HT1080 (cell line): ENCODE measurements at places on chromosomes 6 and 20. TPM values are rescaled to one million over a fixed set of nuclear protein-coding genes. Genes with fewer than 3 reads are reported as not detected.

DNA sequence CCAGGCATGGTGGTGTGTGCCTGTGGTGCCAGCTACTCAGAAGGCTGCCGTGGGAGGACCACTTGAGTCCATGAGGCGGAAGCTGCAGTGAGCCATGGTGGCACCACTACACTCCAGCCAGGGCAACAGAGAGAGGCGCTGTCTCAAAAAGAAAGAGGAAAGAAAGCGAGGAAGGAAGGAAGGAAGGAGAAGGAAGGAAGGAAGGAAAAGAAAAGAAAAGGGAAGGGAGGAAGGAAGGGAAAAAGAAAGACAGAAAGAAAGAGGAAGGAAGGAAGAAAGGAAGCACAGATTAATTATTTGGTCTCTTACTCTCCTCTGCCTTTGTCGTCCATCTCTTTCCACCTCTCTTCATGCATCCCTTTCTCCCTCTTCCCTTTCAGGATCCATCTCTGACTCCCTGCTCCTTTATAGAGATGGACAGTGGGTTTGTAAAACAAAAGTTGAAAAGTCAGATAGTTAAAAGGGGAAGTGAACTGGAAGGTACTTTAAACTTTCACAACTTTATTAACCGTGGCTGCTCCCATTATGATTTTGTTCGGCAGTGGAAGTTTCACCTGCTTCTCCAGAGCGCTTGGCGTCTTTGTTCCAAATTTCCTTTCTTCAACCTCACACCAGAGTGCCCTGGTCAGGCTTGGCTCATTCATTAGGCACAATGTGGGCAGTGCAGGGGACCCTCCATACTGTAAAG, 1.5 kb downstream of the HLA-DQA1 start:
- DNase-seq: no peak

GRCh38 chr6:30322527-30323501, 3.9 kb upstream of the TRIM39 start:
- DNase-seq: peak; percentile 76

- DNase-seq: peak; percentile 55
Observed at GRCh38 chr6:125193208-125193607, 39.6 kb downstream of the TPD52L1 start.

CAPN11 gene
- total RNA-seq: not detected in 2 replicates

- DNase-seq: no peak
Observed at GRCh38 chr20:62178316-62179161, 4.3 kb upstream of the MTG2 start.

- DNase-seq: peak; percentile 90
Observed at GRCh38 chr6:1724616-1725015, 114.9 kb downstream of the FOXC1 start.

- no peak for DNase-seq
Observed at GRCh38 chr6:147157930-147158329, 46.3 kb upstream of the STXBP5 start.

OR11A1 gene
- total RNA-seq: not detected in 2 replicates

DNA sequence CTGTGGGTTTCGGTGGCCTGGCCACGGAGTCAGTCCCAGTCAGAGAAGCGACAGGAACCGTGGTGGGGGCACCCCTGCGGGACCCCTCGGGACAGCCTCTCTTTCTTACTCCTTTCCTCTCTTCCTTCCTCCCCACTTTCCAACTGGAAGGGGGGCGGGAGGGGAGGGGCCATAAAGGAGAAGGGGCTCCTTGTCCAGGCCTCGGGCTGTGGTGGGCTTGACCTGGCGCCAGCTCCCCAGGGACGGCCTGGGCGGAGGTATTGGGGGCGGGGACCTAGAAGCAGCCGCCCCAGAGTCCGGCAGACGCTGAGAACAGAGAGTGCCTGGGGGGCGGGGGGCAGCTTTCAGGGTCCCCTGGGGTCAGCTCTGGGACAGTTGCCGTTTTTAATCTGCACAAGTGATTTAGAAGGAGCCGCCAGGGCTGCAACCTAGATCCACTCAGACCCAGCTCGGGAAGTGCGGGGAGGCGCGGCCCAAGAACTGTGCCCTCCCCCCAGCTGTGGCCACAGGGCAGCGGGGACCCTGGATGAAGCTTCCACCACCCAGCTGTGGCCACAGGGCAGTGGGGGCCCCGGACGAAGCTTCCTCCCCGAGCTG, 6.4 kb upstream of the ABHD16B start:
- DNase-seq: no peak

DNA sequence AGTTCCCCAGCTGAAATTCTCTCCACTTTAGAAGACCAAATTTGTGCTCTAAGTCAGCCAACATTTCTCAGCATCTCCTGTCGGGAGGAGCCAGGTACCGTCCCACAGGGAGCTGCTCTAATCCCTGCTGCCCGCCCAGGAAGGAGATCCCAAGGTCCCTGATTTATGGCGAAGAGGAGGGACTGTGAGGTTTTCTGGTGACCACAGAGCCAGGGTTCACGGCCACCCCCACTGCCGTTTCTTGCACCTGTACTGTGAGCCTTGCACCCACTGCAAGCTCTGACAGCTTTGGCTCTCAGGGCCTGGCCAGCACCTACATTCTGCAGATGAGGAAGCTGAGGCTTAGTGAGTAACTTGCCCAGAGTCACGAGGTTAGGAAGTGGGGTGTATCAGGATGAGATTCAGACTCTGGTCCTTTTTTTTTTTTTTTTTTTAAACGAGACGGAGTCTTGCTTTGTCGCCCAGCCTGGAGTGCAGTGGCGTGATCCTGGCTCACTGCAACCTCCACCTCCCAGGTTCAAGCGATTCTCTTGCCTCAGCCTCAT, 34.9 kb downstream of the FOXC1 start:
- DNase-seq: peak; percentile 10

DNA sequence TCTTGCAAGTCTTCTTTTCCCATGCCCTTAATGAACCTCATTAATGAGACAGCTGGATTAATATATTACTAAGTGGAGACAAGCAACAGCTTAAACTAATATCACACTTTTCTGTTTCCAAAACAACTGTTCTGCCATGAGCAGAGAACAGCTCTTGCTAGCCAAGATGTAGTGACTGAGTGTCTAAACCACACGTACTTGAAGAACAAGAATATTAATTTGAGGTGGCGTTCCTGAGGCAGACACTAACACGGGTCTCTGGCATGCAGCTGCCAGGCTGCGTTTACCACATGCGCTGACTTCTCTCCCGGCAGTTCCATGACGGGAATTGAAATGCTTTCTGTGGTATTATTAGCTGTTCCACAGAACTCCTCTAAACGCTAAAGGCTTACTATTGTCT, 80.6 kb downstream of the FNDC1 start:
- no peak for DNase-seq

LAMA5 gene
- 12.1 and 20.1 TPM in 2 replicates for total RNA-seq

- no peak for DNase-seq
Observed at GRCh38 chr20:328975-329695, 3.8 kb downstream of the SOX12 start.

GRIK2 gene
- 0.20 TPM in 1 of 2 replicates, not detected in the other for total RNA-seq

TGM3 gene
- total RNA-seq: not detected in 2 replicates

DNA sequence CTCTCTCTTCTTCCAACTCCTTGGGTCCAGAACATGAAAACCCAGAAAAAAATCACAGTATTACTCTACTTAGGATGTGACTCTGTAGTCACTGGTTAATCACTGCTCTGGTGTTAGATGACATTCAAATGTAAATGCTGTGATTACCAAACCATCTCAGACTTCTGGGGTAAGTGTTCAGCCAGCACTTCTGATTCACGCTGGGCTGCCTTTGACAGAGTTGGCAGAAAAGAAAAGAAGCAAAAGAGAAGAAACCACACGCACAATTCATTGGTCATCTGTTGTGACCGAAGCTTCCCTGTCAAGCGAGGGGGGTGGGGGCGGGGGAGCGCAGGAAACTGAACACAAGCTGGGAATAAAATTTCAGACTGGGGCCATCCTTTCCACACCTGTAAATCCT, 82.7 kb downstream of the PSMG4 start:
- peak; percentile 67 for DNase-seq

DNA sequence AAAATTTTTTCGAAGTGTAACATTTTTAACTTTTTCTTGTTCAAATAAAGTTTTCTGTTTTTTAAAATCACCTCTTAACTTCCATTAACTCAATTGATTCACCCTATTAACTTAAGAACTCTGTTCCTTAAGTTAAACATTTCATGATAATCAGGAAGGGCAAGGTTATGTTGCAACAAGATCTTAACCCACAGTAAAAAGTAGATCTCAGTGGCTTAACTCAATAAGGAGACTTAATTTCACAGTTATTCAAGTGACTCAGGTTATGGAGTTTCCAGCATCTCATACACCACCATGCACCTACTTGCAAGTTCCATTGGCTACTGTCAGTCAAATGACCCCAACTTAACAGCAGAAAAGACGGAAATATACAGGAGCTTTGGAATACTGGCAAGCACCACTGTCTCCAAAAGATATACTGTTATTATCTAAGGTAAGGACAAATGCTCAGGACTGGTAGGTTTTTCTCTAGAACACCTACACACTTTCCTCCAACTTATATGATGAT, 11.2 kb downstream of the HLA-DQB1 start:
- no peak for DNase-seq

SLC2A10 gene
- 0.55 TPM in 1 of 2 replicates, not detected in the other for total RNA-seq

GRCh38 chr6:113076816-113077215, 729.7 kb downstream of the RFPL4B start:
- no peak for DNase-seq

ULBP1 gene
- not detected in 2 replicates for total RNA-seq

DNA sequence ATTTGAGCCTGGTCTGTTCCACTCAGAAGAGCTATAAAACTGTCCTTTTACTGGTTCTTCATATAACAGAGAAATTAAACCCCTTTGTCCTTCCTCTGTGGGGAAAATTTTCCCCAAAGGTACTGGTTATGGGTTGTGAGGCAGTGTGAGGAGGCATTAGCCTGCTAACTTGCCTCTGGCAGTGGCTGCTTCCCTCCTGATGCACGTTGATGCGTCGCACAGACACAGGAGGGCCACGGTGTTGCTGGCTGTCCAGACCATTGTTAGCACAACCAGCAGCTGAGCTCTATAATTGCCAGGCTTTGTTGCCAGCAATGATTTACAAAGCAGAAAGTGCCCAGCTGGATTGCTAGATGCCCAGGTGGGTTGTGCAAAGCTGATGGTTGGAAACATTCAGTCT, 10.1 kb downstream of the AAR2 start:
- no peak for DNase-seq

SOX18 gene
- total RNA-seq: 0.11 and 0.57 TPM in 2 replicates

DNA sequence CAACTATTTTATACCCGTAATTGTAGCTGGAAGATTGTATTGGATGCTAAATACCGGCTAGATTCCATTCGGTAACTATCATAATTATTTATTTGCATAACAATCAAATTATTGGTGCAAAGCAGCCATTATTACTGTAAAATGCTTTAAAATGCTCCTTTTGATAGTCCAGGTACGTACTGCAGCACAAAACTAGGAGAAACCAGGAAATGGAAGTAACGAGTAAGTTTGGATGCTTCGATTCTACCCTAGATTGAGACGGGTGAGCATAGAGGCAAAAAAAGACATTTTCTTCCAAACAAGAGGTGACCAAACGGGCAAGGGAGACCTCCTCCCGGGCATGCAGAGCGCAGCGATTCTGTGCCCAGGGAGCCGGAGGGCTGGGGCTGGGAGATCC, 469 bp upstream of the XRN2 start:
- DNase-seq: no peak

GRCh38 chr6:118263921-118264486, 284.1 kb upstream of the PLN start:
- peak; percentile 21 for DNase-seq

AIG1 gene
- total RNA-seq: 30.8 and 33.7 TPM in 2 replicates

- no peak for DNase-seq
Observed at GRCh38 chr6:152201120-152201519, 393.6 kb downstream of the ESR1 start.

- DNase-seq: no peak
Observed at GRCh38 chr6:165939601-165940290, 227.9 kb downstream of the TBXT start.

- DNase-seq: no peak
Observed at GRCh38 chr20:21103582-21104465, 2.3 kb downstream of the LINC00237 start.

FNDC11 gene
- not detected in 2 replicates for total RNA-seq

- no peak for DNase-seq
Observed at GRCh38 chr6:168916576-168917211, 337.0 kb downstream of the THBS2 start.

PI16 gene
- 0.08 TPM in 1 of 2 replicates, not detected in the other for total RNA-seq

NR2E1 gene
- not detected in 2 replicates for total RNA-seq

DNA sequence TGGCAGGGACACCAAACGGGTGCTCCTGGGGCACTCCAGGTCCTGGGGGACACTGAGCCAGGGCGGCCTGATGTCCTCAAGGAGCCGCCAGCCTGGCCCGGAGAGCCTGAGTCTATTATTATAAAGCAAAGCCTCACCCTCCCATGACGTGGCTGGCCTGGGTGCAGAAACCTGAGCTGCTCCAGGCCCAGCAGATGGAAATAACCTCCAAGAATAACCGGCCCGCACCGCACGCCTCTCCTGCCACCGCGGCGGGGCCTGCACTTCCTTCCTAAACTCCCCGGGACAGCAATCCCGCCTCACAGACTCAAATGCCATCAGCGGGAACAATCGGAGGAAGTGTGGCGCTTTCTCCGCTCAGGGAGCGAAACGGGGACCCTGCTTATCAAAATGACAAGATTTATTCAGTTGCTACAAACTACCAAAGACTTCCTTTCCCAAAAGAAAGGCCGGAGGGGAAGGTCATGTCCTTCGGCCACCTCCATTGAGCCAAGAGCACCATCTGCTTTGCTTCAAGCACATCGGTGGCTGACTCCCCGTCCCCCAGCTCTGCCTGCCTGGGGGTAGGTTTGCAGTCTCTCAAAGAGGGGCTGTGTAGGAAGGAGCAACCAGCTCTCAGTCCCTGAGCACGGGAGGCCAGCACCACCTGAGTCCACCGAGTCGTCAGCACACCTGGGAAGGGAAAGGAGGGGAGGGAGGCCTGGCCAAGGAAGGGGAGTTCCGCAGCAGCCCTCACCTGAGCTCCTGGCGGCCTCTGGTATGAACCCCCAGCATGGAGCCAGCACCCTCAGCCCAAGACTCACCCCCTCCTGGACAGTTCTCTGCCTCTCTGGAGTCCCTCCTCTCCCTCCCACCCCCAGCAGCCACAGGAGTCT, 78.6 kb upstream of the QKI start:
- no peak for DNase-seq

DNA sequence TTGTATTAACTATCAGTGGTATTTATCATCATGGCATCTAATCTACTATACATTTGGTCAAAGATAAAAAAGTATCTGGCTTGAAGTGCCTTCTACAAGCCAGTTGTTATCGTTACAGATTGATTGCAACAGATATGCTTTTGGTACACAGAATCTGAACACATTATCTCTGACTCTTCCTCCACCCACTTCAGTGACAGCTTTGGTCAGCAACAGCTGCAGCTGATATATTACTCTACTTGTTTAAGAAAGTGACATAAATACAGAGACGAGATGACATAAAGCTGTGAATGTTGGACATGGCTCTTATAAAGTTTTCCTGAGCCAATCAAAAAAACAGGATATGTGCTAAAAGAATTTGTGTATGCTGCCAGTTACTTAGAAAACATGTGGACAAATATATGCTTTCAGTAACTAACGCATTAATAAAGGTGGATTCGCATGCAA, 77.6 kb downstream of the HIVEP2 start:
- no peak for DNase-seq

NKX2-2 gene
- total RNA-seq: 0.13 TPM in 1 of 2 replicates, not detected in the other

DNA sequence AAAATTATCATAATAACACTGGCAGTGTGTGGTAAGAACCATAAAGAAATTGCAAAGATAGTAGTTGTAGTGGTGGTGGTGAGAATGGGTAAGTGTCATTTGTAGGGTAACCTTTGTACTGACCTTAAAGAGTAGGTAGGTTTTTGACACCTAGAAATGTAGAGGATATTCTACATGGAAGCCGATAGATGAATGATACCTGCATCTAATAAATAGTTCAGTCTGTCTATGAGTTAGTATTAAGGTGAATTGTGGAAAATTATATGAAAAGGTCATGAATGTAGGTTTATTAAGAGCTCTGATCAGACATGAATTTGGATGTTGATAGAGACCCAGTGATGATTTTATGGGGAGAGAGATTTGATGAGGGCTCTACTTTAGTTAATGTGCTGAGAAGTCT, 78.1 kb downstream of the MYO6 start:
- no peak for DNase-seq
